SK-N-DZ (cell line): ENCODE measurements at places on chromosomes 16 and 17.
A peak's percentile ranks its signal among the peaks of the same experiment; 100 is the strongest.

DNA sequence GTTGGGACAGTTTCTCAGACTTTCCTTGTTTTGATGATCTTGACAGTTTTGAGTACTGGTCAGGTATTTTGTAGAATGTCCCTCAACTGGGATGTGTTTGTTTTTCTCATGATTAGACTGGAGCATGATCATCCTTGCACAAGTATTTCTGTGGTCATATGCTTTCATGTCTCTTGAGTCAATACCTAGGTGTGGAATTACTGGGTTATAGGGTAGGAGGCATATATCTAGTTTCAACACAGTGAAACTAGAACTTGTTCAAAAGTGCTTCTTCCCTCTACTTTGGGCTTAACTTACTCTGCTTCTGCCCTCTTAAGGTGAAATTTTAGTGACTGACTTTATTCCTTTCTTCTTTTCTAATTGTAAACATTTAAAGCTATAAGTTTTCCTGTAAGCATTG, 30.1 kb downstream of the IKZF3 start:
- DNase-seq: no peak

GRCh38 chr17:47276868-47277267, 23.2 kb downstream of the ITGB3 start:
- peak; percentile 21 for DNase-seq

GRCh38 chr16:85364323-85365040, 248.6 kb upstream of the GSE1 start:
- no peak for DNase-seq

DNA sequence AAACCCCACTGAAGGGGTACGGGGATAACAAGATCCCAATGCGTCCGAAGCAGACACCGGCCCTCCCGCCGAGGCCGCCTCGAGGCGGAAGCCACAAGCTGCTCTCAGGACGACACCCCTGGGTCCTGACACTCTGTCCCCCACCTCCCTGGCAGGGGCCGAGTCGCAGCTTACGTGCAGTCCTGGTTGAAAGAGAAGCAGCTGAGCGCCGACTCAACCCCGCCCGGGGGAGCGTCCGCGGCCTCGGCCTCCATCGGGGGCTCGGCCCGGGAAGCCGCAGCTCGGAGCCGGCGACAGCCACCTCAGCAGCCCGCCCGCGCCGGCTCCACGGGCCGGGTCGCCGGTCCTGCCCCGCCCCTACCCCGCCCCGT, at the start of gene WIPI1:
Gene WIPI1 (minus strand): TSS at position 329 of the 371 bp plus-strand sequence. CDS start 75 bp downstream, at position 254.
- peak; percentile 62 for DNase-seq

- peak; percentile 63 for DNase-seq
Observed at GRCh38 chr17:3888343-3889171, 4.3 kb downstream of the CAMKK1 start.

DNA sequence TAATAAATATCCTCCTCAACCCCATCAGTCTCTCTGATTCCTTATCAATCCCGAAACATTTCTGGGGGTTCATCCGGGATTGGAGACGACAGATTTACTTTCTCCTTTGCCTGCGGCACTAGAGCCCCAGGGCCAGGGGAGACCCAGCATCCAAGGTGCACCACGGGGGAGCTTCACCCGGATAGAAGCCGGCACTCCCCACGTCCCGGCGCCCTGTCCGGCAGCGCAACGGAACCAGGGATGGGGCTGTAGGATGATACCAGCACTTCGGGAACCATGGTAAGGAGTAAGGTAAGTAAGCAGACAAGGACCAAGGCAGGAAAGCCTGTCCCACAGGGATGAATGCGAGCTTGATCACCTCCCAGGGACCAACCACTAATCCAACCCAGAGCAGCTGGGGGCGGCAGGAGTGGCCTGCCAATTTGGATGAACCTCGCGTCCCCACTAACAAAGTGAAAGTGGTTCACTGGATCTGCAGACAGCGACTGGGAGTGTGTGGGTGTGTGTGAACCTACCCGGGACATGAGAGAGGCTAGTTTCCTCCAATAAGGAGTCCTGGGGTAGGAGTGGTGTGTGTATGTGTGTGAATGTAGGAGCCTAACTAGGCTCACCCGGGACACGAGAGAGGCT, 11.9 kb downstream of the POLR3K start:
- DNase-seq: no peak

DNA sequence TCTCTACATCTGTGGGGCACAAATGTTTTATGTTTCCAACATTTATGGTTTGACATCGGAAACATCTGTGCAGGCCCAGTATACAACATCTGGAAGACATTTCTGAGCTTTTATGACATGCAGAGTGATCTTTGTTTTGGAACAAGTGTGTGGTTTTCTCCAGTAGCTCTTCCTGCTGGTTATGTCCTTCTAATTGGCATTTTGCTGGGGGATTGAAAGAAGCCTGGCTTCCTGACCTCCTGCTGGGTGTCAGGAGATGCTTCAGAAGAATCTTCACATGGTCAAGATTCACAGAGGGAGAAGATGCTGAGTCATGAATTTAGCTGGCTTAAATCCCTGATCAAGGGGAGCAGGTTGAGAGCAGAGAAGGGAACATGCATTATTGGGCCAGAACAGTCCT, 279.5 kb upstream of the MYOCD start:
- DNase-seq: no peak

- no peak for DNase-seq
Observed at GRCh38 chr17:27511168-27511883, 55.1 kb downstream of the KSR1 start.

DNA sequence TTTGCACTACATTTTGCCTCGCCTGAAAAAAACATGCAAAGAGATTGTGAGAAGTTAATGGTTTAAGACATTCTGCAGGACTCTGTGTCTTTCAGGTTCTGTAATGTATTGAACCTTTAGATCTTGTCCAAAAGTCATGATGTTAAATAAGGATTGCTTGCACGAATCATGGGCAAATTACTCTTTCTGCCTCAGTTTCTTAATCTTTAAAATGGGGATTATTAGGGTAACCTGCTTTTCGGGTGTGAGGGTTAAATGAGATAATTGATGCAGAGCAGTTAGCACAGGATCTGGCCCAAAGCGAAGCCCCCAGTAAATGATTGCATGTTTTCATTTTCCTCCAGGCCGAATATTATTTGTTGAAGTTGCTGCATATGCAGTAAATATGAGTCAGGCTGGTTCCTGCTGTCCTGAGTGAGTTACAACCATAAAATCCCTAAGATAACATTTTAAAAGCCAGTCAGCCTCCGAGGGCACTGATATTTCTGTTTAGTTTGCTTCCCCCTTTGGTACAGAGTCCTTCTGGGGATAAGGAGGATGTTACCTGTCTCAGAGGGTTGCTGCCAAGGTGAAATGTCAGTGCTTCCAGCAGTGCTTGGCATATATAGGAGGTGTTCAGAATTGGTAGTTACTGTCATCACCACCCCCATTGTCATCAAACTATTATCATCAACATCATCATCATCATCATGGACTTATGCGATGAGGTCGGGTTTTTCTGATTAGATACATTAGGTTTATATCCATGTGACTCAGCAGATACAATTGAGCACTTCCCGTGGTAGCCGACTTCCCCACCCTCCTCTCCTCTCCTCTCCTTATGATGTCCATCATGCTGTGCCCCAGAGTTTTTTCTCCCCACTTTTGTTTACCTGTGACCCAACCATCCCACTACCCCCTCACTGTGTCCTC, 20.6 kb upstream of the ARHGAP17 start:
- DNase-seq: no peak

- DNase-seq: no peak
Observed at GRCh38 chr16:89292443-89293078, 75.1 kb downstream of the ZNF778 start.

GRCh38 chr17:49114703-49115102, 17.9 kb upstream of the B4GALNT2 start:
- DNase-seq: no peak

- DNase-seq: no peak
Observed at GRCh38 chr17:29237476-29238132, 9.1 kb upstream of the CRYBA1 start.

- DNase-seq: no peak
Observed at GRCh38 chr16:69329369-69330285, 761 bp downstream of the PDF start.

DNA sequence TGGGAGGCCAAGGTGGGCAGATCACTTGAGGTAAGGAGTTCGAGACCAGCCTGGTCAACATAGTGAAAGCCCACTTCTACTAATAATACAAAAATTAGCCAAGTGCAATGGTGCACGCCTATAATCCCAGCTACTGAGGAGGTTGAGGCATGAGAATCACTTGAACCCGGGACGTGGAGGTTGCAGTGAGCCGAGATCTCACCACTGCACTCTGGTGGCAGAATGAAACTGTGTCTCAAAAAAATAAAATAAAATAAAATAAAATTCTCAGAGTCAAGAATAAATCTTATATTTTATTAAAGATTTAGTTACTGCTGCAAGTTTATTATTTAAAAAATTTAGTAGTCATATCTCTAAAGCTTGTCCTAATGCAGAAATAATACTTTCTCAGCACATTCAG, 29.7 kb downstream of the ARL4D start:
- no peak for DNase-seq
